ENCODE measurements at places on chromosomes 6 and 20.

DNA sequence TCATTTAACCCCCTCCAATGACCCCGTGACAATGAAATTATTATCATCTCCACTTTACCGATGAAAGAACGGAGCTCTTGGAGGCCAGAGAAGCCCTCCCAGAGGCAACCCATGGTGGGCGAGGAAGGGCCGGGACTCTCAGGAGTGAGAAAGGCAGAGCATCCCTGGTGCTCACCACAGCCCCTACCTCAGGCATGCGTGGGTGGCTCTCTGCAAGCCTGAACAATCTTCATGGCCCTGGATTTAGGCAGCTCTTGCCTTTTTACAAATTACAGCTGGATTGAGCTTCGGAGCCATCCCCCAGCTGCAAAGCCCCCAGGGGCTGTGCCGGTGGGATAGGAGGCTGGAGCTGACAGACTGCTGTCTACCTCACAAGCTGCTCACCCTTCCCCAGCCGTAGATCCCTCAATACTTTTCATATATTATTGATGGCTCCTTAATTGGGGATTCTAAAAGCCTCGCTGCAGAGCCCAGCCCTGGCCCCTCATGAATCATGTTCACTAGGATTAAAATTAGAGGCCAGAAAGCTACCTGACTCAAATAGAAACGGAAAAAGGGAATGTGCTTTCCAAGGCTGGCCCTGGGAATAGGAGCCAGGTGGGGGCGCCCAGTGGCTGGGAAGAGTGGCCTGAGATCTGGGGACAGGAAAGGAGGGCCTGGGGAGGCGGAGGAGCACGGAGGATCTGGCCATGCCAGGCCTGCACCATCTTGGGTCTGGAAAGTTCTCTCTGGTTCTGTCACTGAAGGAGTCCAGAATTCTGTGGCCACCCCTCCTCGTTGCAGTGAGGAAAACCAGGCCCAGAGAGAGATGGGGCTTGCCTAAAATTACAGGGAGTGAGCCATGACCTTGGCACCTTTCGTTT lies 29.1 kb downstream of the CPNE5 start:
- no peak for DNase-seq

- DNase-seq = no peak
Measured at GRCh38 chr20:54251096-54251495, 43.2 kb downstream of the PFDN4 start.

- no peak for DNase-seq
Measured at GRCh38 chr6:147621961-147622360, 113.5 kb downstream of the SAMD5 start.

GRCh38 chr20:33812152-33812849 lies 1.2 kb downstream of the CHMP4B start:
- peak; percentile 43 for DNase-seq

DNA sequence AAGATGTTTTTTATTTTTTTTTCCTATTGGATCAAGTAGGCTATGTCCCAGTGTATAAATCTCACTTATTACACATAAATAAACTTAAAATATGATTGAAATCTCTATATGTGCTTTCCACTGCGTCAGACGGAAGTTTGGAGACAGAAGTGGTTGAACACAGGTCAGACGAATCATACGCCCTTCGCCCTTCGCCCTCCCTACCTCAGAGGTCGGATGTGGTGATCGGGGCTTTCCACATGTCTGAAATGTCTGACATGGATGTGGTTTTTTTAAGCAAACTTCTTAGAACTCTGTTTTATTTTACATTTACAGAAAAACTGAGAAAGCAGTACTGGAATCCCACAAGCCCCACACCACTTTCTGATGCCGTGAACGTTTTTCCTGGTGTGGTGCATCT lies 344.4 kb downstream of the THBS2 start:
- DNase-seq = no peak

GRCh38 chr20:25044660-25045342 lies 13.1 kb downstream of the ACSS1 start:
- DNase-seq = no peak

DNA sequence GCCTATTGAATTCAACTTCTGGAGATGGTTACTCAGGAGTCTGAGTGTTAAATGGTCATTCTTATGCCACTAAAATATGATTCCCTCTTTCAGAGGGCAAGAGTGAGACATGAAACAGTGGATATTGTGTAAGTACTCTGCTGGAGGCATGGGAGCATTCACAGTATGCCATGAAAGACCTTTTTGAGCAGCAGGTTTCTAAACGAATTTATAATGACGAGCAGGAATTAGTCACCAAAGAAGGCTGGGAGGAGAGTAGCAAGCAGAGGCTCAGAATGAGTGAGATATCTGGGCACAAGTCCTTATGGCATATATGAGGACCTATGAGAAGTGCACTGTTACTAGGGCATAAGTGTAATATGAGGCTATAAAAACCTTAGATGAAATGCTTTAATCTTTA lies 10.9 kb upstream of the MYB start:
- DNase-seq = no peak

DNA sequence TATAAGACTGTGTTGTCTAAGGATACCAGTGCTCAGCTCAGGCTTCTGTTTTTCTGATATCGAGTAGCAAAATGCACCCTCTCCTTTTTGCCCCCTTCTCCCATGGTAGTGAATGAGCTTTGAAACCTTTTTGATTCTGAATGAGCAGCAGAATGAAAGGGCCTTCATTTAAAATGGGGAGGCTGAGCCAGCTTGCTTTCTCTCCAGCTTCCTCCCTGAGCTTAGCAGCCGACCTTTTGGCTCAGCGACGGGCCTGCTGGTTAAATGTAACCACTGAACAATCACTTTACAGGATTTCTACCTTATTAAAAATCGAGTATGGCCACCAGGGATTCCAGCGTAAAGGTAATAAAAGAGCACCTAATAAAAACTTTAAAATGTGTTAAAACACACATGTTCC lies 133.7 kb upstream of the SPACA1 start:
- DNase-seq = no peak

GRCh38 chr6:158357570-158358216 lies 45.4 kb downstream of the TULP4 start:
- no peak for DNase-seq

DNA sequence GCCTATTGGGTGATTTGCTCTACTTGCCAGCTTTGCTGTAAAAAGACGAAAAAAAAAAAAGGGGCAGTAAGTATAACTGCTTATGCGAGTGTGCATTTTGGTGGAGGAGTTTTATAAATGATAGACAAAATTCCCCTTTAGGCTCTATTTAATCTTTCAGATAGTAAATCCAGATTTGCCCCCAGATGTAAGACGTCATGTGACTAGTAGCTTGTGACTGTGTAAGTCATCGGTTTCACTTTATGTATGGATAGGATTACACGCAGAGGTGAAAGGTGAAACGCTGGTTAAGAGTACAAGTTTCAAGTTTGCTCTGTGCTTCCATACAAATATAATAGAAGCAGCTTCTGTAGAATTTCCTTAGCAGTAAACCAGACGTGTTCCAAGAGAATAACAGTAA lies 7.9 kb downstream of the RAB32 start:
- no peak for DNase-seq

DNA sequence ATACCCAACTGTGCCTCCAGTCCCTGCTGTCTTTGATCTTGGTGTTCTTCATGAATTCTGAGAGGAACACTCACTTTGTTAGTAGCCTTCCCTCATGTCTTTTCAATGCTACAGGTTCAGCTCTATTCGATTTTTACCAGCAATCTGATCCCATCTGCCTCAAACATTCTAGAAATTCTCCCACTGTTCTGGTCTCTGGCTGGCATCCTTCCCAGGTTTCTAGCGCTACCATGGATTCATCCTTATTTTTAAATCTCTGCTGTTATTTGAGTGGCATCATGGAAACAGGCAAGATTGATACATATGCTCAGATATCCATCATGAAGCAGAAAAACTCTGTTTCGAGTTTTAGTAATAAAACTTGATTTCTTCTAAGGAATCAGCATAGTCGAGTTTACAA lies 94.8 kb downstream of the GRM1 start:
- no peak for DNase-seq

DNA sequence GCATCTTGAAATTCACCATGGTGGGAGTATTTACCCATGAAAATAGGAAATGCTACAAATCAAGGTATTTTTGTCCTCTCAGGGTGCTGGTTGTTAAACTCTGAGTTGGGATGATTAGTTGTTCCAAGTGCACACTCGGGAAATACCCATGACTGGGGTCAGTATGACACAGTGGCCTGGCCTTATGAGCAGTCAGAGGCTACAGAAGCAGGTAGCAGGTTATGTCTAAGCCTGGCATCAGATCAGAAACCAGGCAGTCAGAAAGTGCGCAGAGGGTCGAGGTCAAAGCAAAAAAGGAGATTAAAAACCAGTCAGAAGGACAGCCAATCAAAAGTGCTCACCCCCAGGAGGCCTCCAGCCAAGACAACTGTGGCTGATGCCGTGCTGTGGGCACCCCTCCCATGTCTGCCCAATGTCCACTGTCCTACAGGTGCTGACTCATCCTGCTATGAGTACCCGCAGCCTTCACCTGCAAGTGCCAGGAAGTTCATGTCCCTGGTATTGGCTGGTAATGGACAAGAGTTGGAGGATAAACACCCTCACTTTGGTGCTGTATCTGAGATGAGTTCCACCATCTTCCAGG lies 117.4 kb upstream of the SLC24A3 start:
- no peak for DNase-seq

DNA sequence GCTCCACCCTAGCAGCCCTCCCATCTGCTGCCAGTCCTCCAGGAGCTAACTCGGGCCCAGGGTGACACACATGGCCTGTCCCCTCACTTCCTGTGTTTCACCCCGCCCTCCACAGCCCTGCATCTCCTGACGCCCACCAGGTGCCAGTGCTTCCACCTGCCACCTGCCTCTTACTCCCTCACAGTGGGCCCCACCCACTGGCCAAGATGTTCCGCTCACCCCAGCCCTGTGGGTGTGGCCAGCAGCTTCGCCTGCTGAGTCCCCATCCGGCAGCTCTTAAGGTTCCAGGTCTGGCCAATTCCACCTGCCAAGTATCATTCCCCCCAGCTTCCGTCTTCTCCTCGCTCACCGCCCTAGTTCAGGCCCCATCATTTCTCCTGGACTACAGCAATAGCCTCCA lies 184.1 kb downstream of the MBOAT1 start:
- no peak for DNase-seq

DNA sequence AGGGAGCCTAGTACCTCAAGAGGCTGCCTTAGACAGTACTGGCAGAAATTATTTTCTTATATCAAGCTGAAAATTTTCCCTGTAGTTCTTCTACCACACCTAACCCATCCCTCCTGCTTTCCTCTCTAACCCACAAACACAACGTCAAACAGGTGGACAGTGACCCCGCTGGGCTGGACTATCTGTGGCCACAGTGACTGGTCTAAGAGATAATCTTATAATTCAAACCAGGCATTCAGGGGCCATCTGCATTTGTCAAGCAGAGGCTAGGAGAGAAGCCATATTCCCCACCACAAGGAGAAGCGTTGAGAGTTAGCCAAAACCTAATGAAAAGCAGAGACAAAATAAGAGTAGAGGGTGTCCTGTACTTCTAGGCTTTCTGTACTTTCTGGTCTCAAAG lies 8.2 kb downstream of the HDDC2 start:
- DNase-seq = no peak

DNA sequence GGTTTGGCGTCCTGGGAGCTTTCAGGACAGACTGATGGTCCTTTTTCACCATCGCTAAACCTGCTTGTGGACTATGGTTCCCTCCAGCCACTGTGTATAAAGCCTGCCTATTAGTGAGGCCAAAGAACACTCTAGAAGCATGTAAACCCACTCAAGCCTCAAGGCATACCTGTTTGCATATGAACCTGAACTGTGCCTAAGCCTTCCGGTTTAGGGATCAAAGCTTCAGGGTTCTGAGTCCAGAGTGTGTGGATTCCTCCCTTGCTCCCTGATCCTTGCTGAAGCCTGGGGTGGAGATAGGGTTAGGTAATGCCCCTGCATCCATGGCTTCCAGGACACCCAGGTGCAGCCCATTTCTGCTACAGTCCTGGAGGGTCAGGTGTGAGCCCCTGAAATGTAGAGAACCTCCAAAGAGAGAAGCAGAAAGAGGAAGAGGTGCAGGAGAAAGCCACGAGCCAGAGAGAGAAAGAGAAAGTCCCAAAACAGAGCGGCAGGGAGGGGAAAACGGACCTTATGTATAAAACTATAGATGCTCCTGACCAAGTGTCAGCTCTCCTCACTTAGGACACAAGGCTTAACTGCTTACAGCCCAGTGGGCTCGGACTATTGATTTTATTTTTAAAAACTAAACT lies 93.3 kb downstream of the SCML4 start:
- DNase-seq = no peak

DNA sequence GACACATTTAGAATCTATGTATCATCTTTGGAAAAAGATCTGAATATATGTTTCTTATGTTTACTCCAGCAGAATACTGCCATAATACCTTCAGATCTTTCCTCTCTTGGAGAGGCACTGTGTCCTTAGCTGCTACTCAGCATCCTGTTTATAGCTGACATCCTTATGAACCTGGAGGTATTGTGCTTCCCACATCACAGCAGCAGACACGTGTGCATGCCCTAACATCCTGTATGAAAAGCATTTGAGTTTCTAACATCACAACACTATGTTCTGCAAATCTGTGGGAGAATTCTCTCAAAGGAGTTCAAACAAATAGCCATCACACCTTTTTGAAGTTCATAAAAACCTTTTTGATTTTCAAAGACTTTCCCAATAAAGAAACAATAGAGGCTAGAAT lies 216.0 kb downstream of the GJA1 start:
- peak; percentile 32 for DNase-seq

GRCh38 chr6:149478631-149479314 lies 6.0 kb downstream of the ZC3H12D start:
- no peak for DNase-seq

DNA sequence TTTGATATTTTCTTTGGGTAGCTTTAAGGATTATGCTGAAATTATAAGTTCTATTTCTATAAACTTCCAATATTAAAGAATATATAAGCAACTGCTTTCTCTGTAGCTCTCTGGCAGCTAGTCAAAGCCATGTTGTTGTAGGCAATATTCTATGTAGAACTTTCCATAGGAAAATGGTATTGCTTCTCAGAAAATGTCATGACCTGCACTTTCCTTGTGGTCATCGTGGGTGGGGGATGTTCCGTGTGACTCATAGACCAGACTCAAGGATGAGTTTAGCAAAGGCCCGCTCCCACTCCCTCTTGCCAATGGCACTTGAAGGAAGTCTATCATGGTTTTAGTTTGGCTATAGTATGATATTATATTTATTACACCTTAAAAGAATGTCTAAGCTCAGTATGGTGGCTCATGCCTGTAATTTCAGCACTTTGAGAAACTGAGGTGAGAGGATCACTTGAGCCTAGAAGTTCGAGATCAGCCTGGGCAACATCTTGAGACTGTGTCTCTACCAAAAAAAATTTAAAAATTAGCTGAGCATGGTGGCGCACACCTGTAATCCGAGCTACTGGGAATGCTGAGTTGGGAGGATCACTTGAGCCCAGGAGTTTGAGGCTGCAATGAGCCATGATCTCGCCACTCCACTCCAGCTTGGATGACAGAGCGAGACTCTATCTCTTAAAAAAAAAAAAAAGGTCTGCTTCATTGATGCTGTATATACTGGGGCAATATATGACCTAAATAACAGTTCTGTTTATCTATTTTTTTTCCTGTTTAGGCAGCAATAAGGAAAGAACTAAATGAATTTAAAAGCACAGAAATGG lies 36.6 kb upstream of the LTV1 start:
- peak; percentile 43 for DNase-seq

- DNase-seq = no peak
Measured at GRCh38 chr20:24588047-24588635, 118.7 kb downstream of the SYNDIG1 start.

- DNase-seq = no peak
Measured at GRCh38 chr20:757506-757905, 10.8 kb downstream of the SLC52A3 start.
